Spinal cord (tissue), 10 donors: ENCODE measurements at places on chromosomes 1 and 21. TPM values are rescaled to one million over a fixed set of nuclear protein-coding genes. Genes with fewer than 3 reads are reported as not detected.

Gene TMPRSS2
- total RNA-seq = 0.89 TPM

Gene USP25
- total RNA-seq = 87.9 TPM

Gene C4BPA
- 0.20 TPM for total RNA-seq

Gene CPLANE2
- 13.3 TPM for total RNA-seq

Gene CNKSR1
- 2.0 TPM for total RNA-seq

Gene HTR1D
- total RNA-seq = 2.4 TPM

Gene FCRL1
- total RNA-seq = 0.06 TPM

Gene FAM3B
- 1.7 TPM for total RNA-seq

Gene OR2M5
- not detected for total RNA-seq

Gene CHIT1
- 0.55 TPM for total RNA-seq

Gene TYW3
- total RNA-seq = 19.7 TPM

GRCh38 chr1:94425821-94426484, 7.8 kb downstream of the ABCD3 start:
- DNase-seq = no peak

DNA sequence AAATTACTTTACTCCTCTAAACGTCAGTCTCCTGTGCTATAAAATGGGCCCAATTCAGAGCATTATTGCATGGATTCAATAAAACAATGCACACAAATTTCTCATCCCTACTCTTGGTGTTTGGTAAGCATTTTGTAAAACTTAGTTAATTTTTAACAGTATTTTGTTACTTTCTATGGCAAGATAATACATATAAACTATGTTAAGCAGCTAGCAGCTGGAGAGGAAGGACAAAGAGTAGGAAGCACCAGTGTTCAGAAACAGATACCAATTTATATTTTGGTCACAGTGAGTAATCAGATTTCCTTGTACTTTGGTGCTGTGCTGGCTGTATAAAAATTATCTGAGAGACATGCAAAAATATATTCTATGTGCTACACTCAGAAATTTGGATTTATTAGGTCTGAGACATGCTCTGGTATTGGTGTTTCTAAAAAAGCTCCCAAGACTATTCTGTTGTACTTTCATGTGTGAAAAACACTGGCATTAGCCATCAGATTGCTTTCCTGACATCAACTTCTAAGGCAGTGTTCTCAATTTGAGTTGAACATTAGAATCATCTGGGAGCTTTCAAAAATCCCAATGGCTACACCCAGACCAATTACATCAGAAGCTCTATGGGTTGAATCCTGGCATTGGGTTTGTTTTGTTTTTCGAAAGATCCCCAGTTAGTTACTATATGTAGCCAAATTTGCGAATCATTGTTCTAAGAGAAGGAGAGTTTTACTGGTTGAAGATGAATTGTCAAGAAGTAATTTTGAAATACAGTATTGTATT, 100.3 kb upstream of the C1orf87 start:
- DNase-seq = no peak

DNA sequence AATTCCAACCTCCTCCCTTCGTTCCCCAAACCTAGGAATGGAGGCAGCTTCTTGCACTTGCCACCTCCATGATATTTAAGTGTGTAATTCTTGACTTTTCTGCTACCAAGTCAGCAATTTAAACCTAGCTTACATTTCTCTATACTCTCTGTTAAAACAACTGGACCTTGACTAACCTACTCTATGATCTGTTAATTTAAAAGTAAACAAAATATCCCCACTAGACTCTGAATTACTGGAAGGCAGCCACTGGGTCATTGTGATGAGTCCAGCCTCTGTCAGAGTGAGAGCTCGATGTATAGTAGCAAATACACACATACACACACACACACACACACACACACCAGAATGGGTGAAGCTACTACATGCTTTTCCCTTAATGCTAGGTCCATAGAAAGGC, 40.0 kb upstream of the DHCR24 start:
- no peak for DNase-seq

DNA sequence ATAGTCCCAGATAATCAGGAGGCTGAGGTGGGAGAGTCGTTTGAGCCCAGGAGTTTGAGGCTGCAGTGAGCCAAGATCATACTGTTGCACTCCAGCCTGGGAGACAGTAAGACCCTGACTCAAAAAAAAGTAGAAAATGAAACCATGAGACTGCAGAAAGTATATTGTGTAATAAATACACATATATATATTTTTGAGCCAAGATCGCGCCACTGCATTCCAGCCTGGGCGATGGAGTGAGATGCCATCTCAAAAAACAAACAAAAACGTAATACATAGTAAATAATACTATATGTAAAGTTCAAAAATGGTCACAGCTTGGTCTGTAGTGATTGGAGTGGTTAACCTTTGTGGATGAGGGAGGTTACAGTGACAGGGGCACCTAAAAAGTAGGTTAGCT, 9.7 kb downstream of the BRDT start:
- no peak for DNase-seq

GRCh38 chr21:33696465-33696864, 54.2 kb downstream of the ITSN1 start:
- DNase-seq = no peak

GRCh38 chr21:20852866-20853265, 145.3 kb upstream of the NCAM2 start:
- DNase-seq = no peak

DNA sequence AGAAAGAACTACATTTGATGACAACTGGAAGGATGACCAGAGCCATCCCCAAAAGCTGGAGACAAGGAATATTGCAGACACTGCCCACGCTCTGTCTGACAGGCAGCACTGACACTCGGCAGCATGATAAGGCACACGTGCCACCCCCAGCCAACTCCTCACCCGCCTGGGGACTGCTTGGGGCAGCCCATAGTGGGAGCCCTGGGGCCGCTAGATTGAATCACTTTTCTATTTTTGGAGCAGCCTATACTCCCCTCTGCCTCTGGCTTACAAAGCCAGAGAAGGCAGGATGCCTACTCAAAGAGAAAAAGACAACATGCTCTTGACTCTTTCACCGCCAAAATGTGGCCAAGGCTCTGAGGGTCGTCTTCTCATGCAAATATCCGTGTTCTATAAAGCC, 1.3 kb downstream of the SMG5 start:
- DNase-seq = no peak

- DNase-seq = peak; percentile 4
Observed at GRCh38 chr1:86757272-86757984, 53.1 kb downstream of the SH3GLB1 start.

DNA sequence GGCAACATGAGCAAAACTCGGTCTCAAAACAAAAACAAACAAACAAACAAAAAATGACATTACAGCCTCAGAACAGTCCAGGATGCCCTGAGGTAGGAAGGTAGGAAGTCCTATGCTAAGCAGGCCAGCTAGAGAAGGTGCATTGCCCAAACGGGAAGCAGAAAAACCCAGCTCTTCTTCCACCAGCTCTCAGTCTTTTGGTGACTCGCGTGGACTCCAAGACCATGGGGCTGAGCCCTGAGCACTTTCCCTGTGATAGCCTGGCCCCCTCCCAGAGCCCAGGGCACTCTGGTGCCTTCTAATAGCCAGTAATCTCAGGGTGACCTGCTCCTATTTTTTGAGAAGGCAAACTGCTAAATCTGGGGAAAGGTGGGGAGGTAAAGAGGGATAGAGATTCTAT, 16.1 kb downstream of the PHLDA3 start:
- no peak for DNase-seq

- DNase-seq = no peak
Observed at GRCh38 chr1:184426278-184426674, 39.4 kb downstream of the C1orf21 start.

DNA sequence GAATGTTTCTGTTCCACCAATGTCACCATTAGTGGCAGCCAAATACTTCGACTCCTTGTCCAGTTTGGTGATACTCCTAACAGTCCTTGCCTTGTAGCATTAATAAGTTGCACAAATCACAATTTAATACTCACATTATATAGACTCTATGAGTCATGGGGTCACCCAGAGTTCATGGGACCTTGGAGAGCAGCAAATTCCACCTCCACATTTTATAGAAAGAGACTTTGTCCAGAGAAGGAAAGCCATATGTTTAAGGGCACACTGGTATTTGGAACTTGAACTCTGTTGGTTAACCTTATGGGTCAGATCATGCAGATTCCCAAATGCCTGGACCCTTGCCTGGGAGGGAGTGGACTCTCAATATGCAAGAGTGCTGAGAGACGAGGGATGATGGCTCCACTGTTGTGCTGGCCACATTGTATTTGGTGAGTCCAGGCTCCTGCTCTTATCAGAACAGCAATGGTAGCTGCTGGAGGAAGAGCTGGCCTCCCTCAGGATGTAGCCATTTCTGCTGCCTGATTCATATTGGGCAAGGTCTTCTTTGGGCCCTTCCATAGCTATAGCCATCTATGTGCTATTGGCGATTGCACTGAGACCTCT, 30.6 kb downstream of the DNAJC6 start:
- no peak for DNase-seq

DNA sequence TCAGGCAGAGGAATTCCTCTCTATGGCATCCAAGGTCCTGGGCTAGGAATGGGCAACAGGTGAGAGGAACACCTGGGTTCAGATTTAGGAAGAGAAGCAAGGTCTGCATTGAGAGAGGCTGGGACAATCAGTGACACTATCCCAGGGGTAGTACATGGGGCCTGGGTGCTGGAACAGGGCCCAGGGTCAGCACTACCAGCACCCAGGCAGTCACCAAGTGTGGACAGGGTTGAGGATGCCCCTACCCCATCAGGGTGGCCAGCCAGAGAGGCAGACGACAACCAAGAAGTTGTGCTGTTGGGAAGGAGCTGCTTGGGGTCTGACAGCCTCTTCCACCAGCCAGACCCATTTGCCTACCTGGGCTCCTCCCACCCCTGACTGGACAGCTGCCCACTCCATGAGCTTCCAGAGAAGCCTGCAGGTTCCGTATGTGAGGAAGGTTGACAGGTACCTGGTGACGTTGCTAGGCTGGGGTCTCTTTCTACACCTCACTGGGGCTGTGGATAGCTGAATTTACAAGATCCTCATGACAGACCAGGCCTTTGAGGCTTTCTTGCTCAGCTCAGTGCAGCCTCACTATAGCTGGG, 13.9 kb downstream of the CYP4A11 start:
- no peak for DNase-seq

GRCh38 chr1:80341021-80341420, 1334.5 kb upstream of the ADGRL4 start:
- no peak for DNase-seq

DNA sequence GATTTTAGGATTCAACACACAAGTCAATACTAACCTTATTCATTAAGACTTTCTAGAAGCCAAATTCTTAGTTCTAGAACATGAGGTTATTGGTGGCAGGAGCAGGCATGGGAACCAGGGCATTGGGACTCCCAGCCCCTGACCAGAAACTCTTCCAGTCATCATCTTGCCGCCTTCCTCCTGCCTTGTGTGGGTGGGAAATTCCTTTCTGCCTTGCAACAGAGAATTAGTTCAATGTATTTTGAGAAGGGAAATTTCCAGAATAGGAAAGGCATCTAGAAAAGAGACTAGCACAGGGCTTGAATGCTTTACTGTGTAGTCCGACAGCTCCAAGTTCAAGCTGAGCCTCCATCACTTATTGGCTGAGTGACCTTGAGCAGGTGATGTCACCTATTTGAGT, 8.7 kb downstream of the GRHL3 start:
- no peak for DNase-seq

DNA sequence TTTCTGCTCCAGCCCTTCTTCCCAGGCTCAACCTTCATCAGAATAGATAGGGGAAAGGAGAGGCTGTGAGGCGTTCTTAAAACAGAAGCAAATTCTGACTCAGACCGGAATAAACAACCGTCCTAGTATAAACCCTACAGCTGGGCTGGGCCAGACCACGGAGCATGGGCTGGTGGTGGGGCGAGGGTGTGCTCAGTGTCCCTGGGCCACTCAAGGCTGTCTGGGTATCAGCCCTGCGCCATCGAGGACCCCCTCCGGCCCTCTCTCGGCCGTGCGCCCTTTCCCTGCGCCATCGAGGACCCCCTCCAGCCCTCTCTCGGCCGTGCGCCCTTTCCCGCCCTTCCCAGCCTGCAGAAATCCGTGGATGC, 36.0 kb downstream of the CAPN2 start:
- DNase-seq = no peak

- DNase-seq = no peak
Observed at GRCh38 chr1:114319418-114319817, 165.7 kb upstream of the SYT6 start.

DNA sequence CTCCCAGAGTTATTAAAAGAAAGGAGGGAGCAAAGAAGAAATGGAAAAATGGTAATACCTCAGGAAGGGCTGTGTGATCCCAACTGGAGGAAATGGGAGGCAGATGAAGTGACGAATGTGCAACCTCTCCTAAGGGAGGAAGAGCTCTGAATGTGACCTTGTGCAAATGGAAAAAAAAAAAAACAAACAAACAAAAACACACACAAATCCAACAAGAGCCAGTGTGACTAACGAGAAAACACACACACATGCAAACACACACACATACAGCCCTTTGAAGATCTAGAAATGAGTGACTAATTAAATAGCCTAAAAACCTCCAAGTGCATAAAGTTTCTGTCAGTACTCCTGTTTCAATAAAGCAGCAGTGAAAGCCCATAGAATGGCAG, 49.0 kb downstream of the CCN1 start:
- DNase-seq = no peak

DNA sequence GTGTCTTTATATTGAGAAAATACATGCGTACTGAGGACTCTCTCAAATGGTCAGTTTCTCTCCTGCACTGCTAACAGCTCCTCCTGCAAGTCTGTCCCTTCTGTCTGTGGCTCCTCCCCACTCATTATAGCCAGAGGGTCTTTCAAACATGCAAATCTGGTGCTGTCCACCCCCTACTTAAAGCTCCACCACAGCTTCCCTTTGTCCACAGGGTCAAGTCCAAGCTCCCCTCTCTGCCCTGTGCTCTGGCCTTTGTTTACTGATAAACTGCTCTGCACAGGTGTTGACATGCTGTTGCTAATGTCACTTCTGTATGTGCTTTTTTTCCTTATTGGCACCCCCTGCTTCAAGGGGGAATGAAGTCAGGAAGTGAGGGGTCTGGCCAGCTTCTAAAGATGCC, 47.7 kb upstream of the GPR37L1 start:
- DNase-seq = no peak

DNA sequence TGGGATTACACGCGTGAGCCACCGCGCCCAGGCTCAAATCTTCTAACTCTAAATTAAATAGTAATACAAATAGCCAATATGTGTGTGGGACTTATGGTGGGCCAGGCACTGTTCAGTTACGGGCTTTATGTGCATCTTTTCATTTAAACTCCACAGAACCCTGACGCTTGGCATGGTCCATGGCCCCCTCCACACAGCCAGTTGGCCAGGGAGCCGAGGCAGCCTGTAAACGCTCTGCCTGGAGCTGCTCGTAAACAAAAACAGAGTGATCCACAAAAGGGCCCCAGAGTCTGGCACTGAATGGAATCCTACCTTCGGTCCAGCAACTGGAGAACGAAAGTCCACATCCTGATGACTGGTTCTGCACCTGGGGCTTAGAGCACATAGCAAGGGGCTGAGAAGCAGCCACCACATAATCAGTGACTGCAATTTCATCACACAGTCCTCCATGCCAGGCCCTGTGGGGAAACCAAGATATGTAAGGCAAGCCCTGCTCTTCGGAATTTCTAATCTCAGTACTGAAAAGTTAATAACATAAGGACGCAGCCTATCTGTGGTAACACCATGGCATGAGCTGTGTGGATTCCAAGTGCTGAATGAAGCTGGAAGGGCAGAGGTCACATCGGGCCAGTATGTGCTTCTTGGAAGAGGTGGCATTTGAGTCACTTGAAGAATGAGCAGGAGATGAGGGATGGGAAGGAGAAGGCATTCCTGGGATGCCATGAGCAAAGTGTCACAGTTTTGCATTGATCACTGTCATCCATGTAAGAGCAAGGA, 13.5 kb upstream of the ADAMTSL4 start:
- no peak for DNase-seq

- no peak for DNase-seq
Observed at GRCh38 chr1:14964711-14965055, 188.9 kb upstream of the TMEM51 start.
